MG63 (cell line): ENCODE measurements at places on chromosomes 5 and 9. TPM values are rescaled to one million over a fixed set of nuclear protein-coding genes. Genes with fewer than 3 reads are reported as not detected.

The FAM163B gene
- not detected in 2 replicates for total RNA-seq

The HTR4 gene
- not detected in 2 replicates for total RNA-seq

The CATSPER3 gene
- 0.59 and 1.5 TPM in 2 replicates for total RNA-seq

The IL4 gene
- not detected in 2 replicates for total RNA-seq

The KIF12 gene
- not detected in 2 replicates for total RNA-seq

The ACOT12 gene
- total RNA-seq = not detected in 2 replicates

The ELOVL7 gene
- 0.07 and 0.13 TPM in 2 replicates for total RNA-seq

The NUTM2G gene
- total RNA-seq = not detected in 2 replicates

The SIL1 gene
- total RNA-seq = 48.9 and 78.7 TPM in 2 replicates

The GLRA1 gene
- not detected in 2 replicates for total RNA-seq

DNA sequence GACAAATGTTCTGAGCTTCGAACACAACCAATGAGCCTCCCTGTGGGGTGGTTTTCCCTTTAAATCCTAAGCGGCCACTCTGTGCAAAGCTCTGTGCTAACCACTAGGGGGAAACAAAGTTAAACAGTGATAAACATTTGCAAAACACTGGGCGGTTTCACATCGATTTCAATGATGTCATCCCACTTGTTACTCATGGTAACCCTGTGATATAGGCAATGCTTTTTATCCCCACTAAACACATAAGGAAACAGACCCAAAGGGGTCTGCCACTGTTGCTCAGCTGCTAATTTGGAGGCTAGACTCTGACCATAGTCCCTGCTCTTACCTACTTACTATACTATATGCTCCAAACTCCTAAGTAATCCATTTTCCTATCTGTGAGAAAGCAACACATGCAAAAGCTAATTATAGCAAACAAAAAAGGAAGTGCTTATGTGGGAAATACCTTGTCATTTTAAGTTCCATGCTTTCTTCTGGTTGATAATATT, 57.3 kb downstream of the PTPN3 start:
- DNase-seq = peak; percentile 37

GRCh38 chr9:123525957-123526356, 170.0 kb downstream of the CRB2 start:
- DNase-seq = no peak

DNA sequence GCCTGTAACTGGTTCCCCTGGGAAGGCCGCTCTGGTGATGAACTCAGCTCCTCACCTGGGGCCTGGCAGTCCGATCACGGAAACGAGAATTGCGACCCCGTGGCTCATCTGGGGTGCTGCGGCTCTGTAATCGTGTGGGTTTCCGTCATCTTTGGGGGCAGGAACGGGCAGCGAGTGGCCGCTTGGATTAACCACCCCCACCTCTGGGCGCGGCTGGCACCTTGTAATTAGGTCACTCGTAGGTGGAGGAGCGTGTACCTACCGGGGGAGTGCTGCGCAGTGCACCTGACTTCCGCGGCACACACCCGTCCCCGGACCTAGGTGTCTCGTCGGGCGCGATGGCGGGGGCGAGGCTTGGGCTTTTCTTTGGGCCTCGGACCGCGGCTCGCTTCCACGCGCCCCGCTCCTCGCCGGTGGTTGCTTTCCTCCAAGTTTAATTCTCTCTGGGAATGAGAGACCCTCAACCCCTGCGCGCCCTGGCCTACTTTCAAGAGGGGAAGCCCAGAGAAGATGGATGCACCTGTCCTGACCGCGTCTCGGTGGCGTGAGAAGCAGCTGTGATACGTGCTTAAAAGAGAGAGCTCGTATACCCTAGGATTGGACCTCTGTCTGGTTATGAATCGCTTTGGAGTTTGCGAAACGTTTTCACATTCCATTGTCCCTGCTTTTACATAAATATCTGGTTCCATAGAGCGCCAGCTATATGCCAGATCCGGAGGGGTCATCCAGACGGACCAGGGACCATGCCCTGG, 744 bp upstream of the PPP2CA start:
- no peak for DNase-seq

DNA sequence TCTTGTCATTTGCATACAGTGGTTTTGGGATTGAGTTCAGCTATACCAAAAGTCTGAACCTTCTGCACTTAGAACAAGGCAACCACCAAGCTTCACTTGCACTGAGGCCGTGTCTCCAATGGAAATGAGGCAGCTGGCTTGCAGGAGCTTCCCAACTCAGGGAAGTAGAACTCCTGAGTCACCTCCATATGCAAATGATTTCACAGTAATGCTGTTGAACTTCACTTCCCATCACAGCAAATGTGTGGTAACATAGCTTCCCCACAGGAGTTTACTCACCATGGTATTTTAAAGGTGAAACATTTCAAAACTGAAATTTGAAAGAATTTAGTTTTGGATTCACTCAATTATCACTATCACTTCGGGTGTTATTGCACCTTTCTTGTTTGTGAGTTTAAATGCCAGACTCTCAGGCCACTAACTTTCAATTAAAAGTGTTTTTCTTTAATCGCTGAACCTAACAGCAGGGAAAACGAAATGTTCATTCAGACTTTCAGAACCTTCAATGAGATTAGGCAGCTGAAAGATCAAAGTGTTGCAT, 9.0 kb downstream of the CD274 start:
- no peak for DNase-seq

DNA sequence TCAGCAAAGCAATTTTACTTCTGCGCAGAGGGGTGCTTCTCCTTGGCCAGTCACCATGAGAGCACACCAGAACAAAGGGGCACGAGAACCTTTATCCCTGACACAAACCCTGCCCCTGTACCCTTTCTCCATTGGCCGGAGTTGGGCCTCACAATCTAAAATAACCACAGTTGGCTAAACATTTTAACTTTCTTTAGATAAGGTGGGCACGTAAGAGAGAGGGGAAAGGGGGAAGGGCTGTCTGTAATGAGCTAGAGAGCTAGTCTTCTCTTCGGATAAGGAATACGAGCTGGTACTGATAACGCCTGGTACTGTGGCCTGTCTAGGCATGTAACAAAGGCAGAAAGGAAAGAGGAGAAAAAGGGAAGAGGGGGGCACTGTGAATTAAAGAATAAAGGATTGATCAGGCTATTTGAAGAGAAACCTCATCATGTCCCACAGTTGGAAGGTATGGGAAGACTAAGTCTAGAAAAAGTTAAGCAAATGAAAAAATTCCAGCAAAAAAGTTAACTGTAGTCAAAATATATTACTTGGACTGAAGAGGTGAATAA, 1.8 kb upstream of the IARS1 start:
- no peak for DNase-seq

- no peak for DNase-seq
These were observed 77.5 kb downstream of the GNAQ start for GRCh38 chr9:77954013-77954665.

- no peak for DNase-seq
These were observed 9.2 kb downstream of the PRR16 start for GRCh38 chr5:120473332-120473731.

DNA sequence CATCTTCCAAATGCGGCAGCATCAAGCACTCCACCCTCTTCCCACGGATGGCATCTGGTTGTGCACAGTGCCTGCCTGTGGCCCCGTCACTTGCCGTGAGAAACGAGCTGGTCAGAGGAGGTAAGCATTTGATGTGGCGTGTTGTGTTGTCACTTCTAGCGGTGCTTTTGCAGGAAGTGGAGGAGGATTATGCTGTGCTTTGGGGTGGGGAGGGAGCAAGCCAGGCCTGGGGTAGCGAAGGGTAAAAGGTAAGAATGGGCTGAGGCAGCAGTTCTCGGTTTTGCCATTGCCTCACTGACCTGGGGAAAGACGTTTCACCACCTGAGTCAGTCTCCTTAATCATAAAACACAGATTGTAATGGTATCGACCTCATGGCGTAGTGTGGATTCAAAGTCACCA, 2.3 kb upstream of the POMT1 start:
- no peak for DNase-seq

DNA sequence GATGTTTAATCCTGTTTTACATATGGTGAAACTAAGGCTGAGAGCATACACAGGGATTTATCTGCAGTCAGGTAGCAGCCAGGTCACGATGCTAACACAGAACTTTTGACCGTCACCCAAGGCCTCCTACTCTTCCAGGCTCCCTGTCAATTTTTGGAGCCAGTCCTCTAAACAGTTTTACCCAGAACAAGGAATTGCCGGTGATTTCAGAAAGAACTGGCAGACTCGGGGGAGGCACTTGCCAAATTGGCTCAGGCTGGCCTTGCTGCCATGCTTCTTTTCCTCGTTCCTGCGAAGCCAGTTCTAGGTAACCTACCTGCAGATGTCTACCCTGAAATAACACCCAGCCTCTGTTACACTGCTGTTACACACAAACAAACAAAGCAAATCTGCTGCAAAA, 21.2 kb downstream of the GRIA1 start:
- DNase-seq = peak; percentile 20

DNA sequence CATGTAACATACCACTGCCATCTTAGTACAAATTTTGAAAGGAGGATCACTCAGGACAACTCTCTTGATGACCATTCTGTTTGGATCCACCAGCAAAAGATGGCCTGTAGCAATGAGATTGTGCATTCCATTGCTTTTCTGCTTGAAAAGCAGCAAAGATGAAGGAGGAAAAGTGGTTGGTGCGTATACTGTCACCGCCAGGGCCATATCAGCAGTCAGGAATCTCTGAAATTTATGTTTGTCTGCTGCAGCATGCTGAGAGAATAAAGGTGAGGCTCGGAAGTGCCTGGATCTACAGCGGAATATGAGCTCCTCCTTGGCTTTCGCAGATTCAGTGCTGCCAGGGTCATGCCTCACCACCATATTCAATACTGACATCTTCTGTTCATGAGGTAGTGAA, 144.4 kb downstream of the GPBP1 start:
- DNase-seq = no peak

DNA sequence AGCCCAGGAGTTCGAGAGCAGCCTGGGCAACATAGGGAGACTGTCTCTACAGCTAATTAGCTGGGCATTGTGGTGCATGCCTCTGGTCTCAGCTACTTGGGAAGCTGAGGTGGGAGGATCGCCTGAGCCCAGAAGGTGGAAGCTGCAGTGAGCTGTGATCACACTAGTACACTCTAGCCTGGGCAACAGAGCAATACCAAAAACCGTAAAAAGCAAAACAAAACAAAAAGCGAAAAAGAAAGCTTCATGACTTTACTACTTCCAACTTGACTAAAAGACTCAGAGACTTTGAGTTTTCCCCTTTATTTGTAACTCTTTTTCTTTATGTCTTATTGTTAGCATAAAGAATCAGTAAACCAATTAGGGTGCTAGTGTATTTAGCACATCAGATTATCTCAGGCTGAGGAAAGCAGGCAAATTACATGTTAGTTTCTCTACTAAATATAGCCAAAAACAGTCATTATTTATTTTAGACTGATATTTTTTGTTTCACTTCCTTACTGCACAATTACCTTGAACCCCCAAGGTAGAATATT, 5.4 kb downstream of the RAD17 start:
- no peak for DNase-seq

GRCh38 chr5:74865256-74865803, 857 bp downstream of the FAM169A start:
- DNase-seq = no peak

DNA sequence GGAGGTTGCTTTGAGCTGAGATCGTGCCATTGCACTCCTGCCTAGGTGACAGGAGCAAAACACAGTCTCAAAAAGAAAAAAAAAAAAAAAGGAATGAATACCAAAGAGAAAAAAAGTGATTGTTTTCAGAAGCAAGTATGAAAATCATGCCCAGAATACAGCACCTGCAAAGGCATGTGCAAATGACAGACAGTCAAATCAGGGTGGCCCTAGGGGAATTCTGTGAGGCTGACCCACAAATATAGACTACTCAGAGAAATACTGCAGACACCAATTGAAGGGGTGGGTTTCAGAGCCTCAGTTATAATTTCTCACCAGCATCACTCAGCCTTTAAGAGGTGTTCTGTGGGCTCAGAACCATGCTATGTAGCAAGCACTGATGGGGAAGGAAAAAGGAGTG, 28.6 kb downstream of the DCAF12 start:
- DNase-seq = no peak

DNA sequence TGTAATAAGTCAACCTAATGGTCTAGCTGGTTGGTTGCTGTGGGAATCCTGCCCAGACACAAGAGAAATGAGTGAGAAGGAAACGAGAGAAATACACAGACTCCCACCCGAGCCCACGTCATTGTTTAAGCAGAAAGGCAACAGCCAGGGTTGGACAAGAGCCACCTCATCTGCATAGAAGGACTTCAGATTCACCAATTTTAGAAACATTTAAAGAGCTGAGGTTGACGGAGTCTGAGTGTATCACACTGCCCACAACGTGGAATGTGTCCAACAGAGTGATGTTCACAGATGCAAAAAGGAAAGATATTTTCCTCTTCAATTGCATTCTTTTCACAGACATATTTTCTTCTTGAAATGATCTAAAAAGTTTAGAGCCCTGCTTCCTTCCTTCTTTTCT, 349.5 kb downstream of the AGTPBP1 start:
- DNase-seq = no peak

DNA sequence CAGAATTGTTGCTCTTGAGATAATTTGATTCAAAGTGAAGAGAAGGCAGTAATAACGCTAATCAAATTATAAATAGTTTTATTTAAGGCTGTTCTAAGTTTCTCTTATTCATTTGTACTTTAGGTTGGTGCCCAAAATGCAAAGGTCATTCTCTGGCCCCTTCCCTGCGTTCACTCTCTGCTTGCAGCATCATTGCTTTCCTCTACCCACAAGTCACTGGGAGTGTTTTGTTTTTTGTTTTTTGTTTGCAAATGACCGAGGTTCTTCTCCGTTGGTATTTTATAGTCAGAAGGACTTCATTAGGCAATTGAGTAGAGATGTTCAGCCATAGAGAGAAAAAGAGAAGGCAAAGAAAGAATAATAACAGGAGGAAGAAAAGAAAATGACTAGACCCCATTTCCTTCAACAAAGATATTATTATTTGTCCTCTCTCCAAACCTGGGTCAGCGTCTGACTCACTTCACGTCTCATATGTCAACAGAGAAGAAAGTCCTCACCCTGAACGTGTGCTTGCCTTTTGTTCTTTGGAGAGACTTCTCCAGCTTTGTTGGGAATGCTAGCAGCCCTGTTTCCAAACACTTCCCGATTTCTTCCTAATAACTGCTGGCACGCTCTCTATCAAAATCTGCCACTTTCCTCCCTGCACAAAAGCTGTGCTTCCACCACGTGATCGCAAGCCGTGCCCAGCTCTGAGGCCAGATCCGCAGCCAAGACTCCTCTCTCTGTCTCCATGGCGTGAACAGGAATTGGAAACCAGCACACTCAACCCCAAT, 119.8 kb downstream of the EBF1 start:
- peak; percentile 76 for DNase-seq

DNA sequence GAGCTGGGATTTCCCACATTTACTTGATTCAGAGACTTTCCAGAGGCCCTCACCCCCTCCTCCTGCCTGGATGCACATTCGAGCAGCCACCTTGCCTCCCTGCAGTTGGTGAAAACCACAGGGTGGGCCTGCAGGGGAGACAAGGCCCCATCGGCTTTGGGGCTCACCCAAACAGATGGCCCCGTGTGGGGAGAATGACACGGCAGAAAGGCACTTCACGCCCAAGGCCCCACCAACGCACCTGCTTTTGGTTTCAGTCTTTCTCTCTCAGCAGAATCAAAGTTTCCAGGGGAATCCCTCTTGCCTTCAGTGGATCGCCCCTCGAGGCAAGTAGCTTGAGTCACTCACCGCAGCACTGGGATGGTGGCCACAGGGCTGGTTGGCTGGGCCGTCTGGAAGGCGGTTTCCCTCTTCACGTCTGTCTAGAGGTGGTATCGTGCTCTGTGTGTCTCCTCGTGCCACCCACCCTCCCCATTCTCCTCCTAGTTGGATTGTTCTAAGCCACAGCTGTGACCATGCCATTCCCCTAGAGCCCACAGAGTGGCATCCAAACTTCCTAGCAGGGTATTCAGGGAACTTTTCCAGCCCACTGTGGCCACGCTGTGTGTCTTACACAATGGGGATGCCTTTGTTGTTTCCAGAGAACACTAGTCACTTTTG, 31.8 kb downstream of the SEC61B start:
- DNase-seq = peak; percentile 58

- no peak for DNase-seq
These were observed 88.1 kb upstream of the EPB41L4B start for GRCh38 chr9:109408759-109409462.
